ENCODE measurements at places on chromosomes 1 and 21.

DNA sequence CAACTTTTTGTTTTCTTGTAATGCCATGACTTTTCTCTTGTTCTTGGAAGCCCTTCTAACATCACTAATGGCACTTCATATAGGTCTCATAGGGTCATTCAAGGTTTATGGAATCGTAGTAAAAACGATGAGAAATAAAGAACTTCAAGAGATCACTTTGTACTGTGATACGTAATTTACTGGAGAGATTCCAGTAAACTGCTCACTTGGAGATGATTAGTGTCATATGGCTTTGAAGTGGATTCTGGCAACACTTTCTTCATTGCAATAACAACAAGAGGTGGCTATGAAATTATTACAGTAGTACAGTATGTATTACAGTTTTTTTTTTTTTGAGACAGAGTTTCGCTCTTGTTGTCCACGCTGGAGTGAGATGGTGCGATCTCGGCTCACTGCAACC, 103.4 kb downstream of the RUSC1 start:
- DNase-seq: no peak

GRCh38 chr1:206805357-206805756, 33.1 kb upstream of the IL10 start:
- DNase-seq: no peak

- DNase-seq: no peak
Observed at GRCh38 chr21:46159841-46160656, 4.7 kb upstream of the FTCD start.

DNA sequence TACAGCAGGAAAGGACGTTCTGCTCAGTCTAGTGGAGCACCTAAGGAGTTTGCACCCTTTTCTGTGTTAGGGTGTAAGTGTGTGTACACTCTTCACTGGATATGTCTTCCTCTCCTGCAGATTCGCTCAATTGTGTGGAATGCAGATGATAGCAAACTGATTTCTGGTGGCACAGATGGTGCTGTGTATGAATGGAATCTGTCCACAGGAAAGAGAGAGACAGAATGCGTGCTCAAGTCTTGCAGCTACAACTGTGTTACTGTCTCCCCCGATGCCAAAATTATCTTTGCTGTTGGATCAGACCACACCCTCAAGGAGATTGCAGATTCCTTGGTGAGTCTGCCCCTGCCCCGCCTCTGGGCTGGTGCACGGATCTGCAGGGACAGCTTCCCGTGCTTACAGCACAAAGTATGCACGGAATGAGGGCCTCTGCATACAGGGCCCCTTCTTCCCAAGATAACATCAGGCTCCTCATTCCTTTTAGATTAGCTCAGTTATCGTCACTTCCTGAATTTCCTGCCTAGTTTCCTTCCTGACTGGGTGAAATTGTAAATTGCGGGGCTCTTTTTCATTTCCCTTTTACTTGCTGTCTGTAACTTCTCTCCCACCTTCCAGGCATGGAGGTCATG, 34.6 kb downstream of the CFAP57 start:
- DNase-seq: no peak

GRCh38 chr1:33195556-33195955, 13.7 kb upstream of the TRIM62 start:
- DNase-seq: no peak

DNA sequence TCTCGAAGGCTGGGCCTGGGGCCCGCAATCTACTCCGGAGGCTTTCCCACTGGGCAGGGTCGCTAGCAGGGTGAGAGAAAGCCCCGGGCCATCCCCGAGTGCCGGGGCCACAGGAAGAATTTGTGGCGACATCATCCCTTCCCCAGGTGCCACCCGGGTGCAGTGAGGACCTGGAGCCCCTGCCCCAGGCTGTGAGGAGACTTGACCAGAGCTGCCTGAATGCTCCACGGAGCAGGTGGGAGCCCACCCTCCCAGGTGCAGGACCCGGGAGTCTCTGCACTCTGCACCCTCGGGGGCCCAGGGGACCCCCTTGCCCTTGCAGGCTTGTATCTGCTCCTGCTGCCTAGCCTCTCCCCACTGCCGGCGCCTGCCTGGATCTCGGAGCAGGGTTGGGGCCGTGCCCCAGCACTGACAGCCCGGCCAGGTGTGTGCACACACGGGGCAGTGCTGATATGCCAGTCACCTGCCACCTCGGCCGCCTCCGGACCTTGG, 67.5 kb upstream of the RGS7 start:
- DNase-seq: no peak

DNA sequence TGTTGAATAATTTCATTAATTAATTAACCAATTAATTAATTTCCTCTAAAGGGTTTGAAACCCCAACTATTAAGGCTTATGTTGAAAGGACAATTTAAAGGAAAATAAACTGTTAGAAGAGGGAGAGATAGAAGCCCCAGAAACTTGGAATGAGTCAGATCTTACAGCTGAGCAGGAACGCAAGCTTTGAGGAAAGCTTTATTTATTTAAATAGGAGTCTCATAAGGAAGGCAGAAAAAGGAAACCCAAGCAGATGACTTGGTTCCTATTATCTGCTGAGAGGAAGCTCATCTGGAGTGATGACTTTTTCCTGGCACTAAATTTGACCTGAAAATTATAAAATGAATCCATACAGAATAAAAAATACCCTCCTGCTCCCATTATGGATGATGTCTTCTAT, 105.1 kb downstream of the ROR1 start:
- no peak for DNase-seq

- no peak for DNase-seq
Observed at GRCh38 chr1:46183079-46183847, 7.0 kb upstream of the P3R3URF start.

- no peak for DNase-seq
Observed at GRCh38 chr1:98176936-98177335, 256.1 kb upstream of the DPYD start.

GRCh38 chr1:242530761-242531160, 6.3 kb upstream of the PLD5 start:
- DNase-seq: no peak

- peak; percentile 22 for DNase-seq
Observed at GRCh38 chr1:40130892-40131291, 30.3 kb upstream of the RLF start.

DNA sequence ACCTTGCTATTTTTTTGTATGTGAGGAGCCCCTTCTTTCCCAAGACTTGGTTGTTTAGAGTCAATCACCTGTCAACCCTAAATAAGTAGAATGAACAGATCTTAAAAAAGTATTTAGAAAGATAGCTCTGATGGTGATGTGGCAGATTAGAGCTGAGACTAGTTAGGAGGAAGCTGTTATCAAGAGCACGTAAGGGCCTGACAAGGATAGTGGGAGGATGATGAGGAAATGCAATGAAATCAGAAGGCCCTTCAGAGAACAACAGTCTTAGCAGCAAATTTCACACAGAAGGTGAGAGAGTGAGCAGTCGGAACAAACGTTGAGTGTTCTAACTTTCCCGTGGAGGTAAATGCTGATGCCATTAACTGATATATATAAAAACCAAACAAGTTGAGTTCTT, 15.9 kb upstream of the S1PR1 start:
- no peak for DNase-seq

GRCh38 chr21:46151989-46152926, 3.1 kb downstream of the FTCD start:
- DNase-seq: no peak

- DNase-seq: peak; percentile 86
Observed at GRCh38 chr1:97849345-97850340, 71.2 kb downstream of the DPYD start.

GRCh38 chr21:38756746-38757145, 49.0 kb upstream of the ETS2 start:
- DNase-seq: no peak

DNA sequence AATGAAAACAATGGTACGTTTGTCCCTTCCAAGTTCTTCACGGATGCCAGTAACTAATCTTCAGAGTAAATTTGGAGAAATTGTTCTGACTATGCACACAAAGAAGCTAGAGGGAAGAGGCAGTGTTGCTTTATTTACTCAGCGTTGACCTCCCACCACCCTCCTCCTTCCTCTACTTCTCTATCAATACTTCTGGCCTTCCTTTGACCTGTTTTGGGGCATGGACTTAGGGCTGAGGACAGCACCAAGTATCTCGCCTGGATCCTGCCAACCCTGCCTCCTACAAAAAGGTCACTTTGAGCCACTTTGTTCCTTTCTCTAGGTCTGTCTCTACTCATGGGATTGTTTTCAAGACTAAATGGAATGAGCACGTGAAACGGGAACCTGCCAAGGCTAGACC, 282.6 kb downstream of the DSCAM start:
- DNase-seq: no peak

DNA sequence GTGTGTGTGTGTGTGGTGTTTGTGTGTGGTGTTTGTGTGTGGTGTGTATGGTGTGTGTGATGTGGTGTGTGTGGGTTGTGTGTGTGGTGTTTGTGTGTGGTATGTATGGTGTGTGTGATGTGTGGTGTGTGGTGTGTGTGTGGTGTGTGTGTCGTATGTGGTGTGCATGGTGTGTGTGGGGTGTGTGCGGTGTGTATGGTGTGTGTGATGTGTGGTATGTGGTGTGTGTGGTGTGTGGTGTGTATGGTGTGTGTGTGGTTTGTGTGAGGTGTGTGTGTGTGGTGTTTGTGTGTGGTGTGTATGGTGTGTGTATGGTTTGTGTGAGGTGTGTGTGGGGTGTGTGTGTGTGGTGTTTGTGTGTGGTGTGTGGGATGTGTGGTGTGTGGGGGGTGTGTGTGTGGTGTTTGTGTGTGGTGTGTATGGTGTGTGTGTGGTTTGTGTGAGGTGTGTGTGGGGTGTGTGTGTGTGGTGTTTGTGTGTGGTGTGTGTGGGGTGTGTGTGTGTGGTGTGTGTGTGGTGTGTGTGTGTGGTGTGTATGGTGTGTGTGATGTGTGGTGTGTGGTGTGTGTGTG, 106.2 kb upstream of the ADAR start:
- no peak for DNase-seq

GRCh38 chr1:15950763-15951295, 25.1 kb downstream of the ZBTB17 start:
- DNase-seq: no peak

DNA sequence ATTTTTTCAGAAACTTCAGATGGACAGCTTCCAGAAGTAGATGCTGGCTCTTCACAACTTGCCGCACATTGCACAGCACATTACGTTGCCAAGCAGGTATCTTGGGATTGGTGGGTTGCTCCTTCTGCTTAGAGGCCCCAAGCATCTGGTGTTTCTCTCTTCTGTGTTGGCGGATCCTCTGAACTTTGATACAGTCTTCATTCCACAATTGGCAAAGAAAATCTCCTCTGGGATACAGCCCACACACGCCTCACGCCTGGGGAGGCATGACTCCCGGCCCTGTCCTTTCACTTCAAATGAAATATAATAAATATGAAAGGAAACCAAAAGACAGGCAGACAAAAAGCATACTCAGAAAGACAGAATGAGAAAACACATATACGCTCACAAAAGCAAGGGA, 72.3 kb upstream of the PPP2R5A start:
- no peak for DNase-seq

- no peak for DNase-seq
Observed at GRCh38 chr21:42439284-42440186, 35.8 kb downstream of the UBASH3A start.

- DNase-seq: no peak
Observed at GRCh38 chr1:187076922-187077321, 248.2 kb downstream of the PLA2G4A start.

GRCh38 chr1:203567596-203567995, 59.0 kb upstream of the ATP2B4 start:
- DNase-seq: no peak

GRCh38 chr1:245396615-245397014, 241.8 kb downstream of the KIF26B start:
- no peak for DNase-seq

GRCh38 chr1:3360646-3361257, 93.7 kb upstream of the ARHGEF16 start:
- DNase-seq: no peak

DNA sequence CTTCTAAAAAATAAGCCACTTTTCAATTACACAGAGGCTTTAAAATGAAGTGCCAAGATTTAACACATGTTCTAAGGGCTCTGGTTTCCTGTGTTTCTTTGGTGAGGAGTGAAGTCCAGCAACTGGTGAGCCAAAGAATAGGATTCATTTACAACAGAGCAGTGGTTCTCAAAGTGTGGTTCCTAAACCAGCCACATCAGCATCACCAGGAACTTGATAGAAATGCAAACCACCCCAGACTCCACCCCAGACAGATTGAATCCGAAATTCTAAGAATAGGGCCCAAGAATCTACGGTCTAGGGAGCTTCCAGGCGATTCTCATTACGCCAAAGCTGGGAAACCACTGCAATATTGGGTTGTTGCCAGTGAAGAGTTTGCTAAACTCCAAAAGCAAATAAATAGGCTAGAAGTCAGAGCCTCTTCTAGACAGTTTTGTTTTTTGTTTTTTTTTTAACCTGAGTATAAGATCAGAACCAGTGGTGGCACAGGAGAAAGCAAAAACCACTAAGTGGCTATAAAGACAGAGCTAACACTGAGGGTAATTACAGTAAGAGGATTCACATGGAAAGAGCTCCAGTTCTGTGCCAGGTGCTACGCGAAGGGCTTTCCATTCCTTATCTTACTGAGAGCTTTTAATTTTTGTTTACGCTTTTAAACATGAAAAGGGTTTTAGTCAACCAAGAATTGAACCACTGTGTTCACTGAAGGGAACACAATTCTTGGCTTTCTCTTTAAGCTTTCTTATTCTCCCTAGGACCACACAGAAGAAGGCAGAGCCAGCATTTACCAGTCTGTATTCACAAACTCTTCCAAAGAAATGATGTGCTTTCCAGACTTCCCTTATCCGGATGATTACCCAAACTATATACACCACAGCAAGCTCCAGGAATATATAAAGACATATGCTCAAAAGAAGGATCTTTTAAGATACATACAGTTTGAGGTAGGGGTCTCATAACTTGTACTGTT, 42.4 kb upstream of the FMO2 start:
- DNase-seq: no peak

DNA sequence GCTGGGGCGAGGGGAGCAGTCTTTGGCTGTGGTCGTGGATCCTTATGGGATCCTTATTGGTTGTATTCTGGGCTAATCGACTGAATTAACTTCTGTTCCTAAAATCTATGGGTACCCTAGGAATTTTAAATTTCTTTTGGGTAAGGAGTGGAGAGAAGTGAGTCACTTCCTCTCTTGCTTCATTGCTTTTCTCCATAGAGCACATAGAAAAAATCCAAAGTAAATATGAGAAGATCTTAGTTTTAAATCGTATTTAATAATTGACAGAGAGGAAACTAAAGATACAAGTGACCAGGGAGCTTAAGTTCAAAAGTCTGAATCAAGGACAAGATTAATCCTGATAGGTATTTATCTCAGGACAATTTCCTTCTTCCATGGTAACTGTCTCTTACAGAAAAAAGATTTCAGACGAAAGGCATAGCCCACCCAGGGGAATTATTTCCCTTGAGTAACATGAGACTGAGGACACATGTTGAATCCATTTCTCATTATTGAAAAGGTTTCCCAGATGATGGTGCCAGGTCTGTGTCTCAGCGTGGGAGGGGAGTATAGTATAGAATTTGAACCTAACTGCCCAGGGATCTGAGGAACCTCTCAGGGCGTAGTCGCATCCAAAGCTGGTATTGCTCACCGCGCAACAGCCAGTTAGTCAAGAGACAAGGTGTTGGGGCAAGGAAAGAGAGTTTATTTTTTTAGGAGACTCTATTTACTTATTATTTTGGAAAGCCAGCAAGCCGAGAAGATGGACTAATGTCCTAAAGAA, 28.7 kb upstream of the FASLG start:
- no peak for DNase-seq

GRCh38 chr1:214808845-214809460, 206.0 kb downstream of the CENPF start:
- peak; percentile 30 for DNase-seq
